ENCODE measurements at places on chromosomes 12 and 14.

DNA sequence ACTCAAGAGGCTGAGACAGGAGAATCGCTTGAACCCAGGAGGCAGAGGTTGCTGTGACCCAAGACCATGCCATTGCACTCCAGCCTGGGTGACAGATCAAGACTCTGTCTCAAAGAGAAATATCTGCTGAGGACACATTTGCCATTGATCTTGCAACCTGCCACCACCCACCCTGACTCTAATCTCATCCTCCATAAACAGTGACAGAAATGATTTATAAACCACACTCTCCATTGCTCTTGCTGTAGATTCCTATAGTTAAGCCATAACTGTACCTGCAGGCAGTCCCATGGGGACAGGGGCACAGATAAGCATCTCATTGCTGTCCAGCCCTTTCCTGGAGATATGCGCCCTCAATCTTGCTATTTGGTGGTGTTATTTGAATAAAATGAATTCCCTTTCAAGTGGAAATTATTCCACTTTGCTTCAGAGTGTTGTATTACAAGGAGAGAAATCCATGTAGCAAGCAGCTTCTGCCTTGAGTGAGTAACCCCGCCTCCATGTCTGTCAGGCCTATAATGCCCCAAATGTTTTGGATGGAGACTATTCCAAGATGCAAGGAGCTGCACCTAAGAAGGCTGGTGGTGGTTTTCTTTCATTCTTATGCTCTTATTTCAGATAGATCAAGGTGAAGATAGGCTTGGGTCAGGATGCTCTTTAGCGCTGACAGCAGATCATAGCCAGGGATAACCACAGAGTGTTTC is 3.0 kb upstream of the ZDHHC22 start:
- no peak for DNase-seq

GRCh38 chr12:51871918-51872688 is 15.8 kb upstream of the ANKRD33 start:
- no peak for DNase-seq

DNA sequence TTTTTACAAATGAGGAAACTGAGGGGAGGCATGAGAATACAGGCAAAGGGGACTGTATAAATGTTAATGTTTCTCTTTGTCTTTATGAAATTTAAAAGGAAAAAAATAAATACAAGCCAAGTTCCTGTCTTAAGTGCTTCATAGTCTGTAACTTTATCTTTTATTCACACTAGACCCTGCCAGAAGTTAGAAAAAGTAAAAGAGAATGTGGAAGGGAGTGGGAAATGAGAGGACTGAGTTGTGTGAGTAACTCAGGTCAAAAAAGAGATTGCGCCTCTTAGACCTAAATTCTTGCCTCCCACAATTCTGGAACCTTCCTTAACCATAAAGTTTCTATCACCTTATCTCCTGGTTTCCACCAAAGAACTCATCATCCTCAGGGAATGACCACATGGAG is 141.1 kb downstream of the KICS2 start:
- DNase-seq, result no peak

- no peak for DNase-seq
Observed at GRCh38 chr12:6978611-6979011, 7.9 kb downstream of the EMG1 start.

DNA sequence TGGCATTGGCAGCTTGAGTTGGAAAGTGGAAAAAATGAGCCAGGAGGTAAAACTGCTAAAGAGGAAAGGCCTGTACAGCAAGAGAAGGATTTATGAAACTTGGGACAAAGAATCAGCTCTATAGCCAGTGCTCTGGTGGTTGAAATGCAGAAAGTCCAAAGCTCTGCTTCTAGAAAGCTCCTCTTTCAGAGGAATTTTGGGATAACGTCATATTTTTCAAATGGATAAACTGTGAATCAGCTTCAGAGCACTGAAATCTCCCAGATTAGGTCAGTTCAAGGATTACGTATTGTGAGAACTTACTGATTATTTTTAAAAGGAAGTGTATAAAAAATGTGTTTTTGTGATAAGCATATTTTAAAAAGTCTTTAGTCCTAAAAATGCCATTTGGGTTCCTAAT is 203.1 kb upstream of the CNOT2 start:
- no peak for DNase-seq

DNA sequence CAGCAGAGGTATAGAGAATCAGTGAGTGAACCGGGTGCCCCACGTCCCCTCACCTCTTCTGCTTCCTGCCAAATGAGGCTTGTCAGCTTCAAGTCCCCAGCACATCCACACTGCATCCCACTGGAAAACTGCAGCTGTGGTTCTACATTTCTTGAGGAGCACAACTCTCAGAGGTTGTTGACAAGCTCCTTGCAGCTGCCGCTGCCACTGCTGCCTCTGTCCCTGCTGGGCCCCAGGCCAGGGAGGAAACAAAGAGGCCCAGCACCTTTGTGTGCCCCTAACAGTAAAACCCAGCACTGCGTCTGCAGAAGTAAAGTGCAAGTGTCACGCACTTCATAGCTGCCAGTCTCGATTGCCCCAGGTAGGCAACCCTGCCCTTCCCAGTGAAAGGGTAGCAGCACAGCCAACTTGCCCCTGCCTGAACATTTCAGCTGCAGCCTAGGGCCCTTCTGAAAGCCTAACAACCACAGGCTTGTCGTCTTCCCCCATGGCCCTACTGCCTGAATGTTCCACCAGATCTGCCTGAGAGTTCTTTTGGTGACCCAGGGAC is 1162.1 kb upstream of the USP15 start:
- no peak for DNase-seq

DNA sequence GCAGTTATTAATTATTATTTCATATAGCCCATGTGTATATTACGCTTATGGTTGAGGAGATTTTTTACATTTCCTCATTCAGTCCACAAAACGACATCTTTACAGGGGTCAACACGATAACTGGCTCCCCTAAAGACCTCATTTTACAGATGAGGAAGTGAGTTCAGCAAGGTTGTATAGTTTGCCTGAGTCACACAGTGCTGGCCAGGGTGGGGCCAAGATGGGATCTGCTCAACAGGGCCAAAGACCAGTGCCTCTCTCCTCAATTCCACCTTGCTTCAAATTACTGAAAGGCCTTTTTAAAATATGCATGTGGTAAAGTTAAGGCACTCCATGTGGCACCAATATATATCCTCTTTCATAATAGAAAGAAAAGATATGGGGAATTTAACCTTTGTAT is 13.1 kb downstream of the GRIN2B start:
- DNase-seq, result no peak

Data from activated B cell treated with CpG ODN at 0.5 μM for 24 hours (primary cell).